Stimulated activated naive CD8-positive, alpha-beta T cell treated with anti-CD3 and anti-CD28 coated beads, Interleukin-15, amount 100 ng/mL, for 72 hours (primary cell): ENCODE measurements at places on chromosomes 2 and 18.

- no peak for DNase-seq
These were observed 147.1 kb downstream of the GALNT1 start for GRCh38 chr18:35728676-35729075.

- no peak for DNase-seq
These were observed 9.8 kb downstream of the POU3F3 start for GRCh38 chr2:104863468-104864279.

DNA sequence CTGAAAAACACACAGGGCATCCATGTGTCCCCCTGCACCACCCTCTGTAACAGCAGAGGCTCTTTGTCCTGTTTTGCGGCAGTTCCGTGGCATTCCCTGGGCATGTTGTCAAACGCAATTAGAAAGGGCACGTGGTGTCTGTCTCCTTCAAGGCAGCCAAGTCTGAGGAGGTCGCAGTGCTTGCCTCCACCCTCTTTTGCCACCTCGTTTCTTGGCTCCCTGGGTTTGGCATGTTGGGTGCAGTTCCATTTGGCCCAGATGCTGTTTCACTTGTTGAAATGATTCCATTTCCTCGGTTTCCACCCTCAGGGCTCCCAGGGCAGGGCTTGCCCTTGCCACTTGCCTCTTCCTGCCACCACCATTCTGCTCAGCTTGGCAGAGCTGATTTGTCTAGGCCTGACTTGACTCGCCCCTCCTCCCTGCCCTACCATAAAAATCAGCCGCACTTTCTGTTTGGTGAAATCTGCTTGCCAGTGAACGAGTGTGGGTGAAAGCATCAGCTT is 12.4 kb downstream of the CCL20 start:
- no peak for DNase-seq

DNA sequence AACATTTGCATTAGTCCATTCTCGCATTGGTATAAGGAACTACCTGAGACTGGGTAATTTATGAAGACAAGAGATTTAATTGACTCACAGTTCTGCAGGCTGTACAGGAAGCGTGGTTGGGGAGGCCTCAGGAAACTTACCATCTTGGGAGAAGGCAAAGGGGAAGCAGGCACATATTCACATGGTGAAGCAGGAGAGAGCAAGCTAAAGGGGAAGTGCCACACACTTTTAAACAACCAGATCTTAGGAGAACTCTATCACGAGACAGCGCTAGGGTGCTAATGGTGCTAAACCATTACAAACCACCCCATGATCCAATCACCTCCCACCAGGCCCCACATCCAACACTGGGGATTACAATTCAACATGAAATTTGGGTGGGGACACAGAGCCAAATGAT is 201.7 kb upstream of the MGAT5 start:
- DNase-seq: no peak

DNA sequence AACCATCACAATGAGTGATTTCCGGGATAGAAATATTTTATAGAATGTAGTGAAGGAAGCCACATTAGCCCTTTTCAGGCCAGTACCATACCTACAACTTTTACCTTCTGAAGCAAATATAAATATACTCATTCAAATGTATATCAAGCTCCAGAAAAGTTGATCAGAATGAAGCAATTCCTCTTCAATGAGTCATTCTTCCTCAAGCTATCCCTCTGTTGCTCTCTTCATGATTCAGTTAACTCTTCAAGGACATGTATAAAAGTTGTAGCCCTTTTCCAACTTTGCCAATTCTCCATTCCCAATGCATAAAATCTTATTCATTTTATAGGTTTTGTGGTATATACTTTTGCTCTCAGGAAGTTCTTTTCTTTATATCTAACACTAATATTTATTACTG is 242.1 kb upstream of the RGPD4 start:
- DNase-seq: no peak

- DNase-seq: no peak
These were observed 85.2 kb downstream of the SLC4A10 start for GRCh38 chr2:161709428-161709827.

GRCh38 chr2:59383473-59383872 is 1142.3 kb upstream of the FANCL start:
- DNase-seq: no peak

DNA sequence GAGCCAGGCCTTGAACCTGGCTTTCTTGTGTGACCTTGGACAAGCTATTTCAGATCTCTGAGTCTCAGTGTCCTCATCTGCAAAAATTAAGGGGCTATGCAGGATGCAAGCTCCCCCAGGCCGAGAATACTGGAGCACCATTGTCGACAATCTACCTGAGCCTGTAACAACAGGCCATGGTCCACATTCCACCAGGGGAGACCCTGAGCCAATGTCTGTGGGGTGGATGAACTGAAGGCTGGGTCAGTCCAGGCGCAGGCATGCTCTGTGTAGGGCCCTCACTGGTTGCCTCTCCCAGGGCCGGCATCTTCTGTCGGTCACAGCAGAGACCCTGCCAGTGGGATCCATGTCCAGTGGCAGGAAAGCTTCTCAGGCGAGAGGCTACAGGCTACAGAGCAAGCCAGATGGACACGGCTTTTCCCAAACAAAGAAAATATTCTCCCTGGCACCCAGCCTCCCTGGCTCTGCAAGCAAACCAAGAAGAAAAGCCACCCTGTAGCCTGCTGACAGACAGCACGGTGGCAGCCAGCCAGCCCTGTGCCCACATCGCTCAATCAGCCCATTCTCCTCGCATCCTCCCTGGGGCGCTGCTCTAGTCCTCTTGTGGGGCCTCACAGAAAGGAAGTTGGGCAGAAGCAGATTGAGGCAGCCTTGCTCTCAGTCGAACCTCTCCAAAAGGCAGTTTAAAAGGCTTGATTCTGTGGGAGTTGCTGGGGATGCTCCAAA is 48.7 kb upstream of the FZD7 start:
- no peak for DNase-seq

- no peak for DNase-seq
These were observed 30.9 kb downstream of the FAM171B start for GRCh38 chr2:186724736-186725135.

DNA sequence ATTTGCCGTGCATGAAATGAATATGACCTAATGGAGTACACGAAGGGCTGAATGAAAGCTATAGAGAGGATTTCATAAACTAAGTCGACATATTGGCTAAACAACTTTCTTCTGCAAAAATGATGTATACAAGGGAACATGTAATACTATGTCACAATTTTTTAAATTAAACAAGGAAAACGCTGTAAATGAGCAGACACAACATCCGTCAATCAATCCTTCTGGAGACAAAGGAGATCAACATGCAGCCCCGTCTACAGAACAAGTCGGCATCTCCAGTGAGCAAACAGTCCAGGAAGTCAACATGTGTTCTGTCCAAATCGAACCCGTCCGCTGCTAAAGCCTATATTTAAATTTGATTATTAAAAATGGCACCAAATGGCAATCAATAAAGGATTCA is 180.8 kb downstream of the TCF4 start:
- DNase-seq: no peak

- no peak for DNase-seq
These were observed 621.9 kb downstream of the XIRP2 start for GRCh38 chr2:167510071-167510759.

DNA sequence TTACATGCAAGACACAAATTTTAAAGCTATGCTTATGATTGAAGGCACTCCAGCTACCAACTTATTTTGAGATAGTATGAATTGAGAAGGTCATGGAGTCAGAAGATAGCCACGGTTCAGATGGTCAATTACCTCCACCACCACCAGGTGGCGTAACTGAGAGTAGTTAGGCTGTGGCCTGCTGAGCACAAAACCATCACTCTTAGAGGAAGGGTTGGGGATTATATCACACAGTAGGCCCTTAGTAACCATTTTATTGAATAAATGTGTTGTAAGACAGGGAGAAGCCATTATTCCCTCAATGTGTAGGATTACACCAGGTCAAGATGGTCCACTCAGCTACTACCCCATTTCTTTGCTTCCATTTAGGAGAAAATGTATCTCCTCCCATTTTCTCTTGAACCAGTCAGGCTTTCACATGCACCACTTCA is 18.8 kb downstream of the KLHL41 start:
- DNase-seq: peak; percentile 70

- DNase-seq: no peak
These were observed 5.0 kb upstream of the ALPK2 start for GRCh38 chr18:58633874-58634273.

DNA sequence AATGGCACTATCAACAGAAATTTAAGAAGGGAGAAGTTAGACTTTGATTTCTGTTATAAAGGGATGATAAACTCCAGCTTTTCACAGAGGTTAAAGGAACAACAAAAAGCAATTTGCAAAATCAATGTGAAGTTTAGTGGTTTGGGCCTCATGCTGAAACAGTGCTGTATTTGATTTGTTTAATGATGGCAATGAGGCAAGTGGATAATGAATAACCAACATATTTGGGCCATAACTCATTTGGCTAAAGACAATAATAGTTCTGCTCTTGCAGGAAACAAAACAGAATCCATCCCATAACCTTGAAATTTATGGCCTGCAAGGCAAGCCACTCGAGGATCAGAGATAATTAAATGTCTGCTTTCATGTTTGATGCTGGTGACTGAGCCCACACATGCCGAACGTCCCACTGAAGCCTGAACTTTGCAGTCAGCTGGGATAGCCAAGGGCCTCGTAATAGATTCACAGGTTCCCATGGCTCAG is 56.5 kb downstream of the TPGS2 start:
- no peak for DNase-seq

- no peak for DNase-seq
These were observed 134.2 kb downstream of the RAPGEF4 start for GRCh38 chr2:172869861-172870260.

DNA sequence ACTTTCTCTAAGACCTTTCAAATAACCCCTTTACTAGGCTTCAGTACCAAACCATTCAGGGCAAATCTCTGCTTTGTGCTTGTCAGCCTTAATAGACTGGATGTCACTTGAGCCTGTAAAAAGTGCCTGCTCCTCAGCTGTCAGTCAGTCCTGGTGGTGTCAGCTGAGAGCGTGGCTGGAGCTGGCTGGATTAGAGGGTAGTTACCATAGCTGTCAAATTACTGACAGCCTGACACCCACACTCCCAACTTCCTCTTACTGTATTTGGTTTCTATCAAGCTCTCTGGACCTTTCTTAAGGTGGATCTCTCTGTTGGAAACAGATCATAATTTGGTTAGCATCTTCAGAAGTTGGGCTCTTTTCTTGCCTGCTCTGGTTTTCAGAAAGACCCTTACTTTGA is 371.4 kb upstream of the ATP5MC3 start:
- DNase-seq: no peak

DNA sequence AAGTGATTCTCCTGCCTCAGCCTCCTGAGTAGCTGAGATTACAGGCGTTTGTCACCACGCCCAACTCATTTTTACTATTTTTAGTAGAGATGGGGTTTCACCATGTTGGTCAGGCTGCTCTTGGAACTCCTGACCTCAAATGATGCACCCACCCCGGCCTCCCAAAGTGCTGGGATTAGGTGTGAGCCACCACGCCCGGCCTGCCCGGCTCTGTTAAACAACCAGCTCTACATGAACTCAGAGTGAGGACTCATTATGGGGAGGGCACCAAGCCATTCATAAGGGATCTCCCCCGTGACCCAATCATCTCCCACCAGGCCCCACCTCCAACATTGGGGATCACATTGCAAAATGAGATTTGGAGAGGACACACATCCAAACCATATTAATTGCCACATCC is 8.8 kb downstream of the ATIC start:
- no peak for DNase-seq

GRCh38 chr18:71598374-71598773 is 945.8 kb downstream of the CBLN2 start:
- DNase-seq: no peak

DNA sequence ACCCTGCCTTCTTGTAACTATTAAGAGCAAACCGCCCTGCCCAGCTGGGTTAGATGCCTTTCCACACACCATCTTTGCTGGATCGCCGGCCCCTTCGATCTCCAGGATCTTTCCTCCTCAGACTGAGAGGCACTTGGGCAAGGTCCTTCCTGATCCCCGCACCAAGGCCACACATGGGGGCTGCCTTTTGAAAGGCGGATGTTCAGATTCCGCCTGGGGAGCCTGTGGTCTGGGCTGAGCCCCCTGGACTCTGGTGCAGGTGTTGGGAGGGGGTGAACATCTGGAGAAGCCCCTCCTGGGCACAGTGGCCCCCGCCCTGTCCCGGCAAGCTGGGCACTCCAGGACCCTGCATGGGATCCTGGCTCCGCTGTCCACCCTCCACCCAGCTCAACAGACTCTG is 135.4 kb upstream of the HDAC4 start:
- no peak for DNase-seq

- no peak for DNase-seq
These were observed 86.5 kb upstream of the SLC14A2 start for GRCh38 chr18:45528712-45529336.

DNA sequence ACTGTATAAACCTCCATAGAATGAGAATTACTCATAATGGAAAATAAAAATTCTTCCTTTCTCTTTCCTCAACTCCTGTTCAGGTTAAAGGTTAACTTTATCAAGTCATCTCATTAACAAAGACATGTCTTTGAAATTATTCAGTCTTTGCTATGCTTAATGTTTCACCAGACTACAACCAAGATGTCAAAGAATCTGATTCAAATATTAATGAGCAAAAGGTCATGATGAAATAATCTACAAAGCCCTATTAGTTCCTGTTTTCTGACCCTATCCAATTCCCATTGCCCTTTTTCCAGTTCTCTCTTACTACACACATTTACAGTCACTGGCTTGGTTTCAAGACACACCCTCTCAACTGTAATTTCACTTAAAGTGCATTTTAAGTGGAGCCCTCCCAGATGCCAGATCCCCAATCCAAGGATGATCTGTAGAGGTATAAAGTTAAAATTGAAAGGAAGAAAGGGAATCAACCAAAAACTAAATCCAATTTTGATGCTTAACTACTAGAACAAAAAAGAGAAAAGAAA is 246.9 kb upstream of the CYP26B1 start:
- DNase-seq: no peak

DNA sequence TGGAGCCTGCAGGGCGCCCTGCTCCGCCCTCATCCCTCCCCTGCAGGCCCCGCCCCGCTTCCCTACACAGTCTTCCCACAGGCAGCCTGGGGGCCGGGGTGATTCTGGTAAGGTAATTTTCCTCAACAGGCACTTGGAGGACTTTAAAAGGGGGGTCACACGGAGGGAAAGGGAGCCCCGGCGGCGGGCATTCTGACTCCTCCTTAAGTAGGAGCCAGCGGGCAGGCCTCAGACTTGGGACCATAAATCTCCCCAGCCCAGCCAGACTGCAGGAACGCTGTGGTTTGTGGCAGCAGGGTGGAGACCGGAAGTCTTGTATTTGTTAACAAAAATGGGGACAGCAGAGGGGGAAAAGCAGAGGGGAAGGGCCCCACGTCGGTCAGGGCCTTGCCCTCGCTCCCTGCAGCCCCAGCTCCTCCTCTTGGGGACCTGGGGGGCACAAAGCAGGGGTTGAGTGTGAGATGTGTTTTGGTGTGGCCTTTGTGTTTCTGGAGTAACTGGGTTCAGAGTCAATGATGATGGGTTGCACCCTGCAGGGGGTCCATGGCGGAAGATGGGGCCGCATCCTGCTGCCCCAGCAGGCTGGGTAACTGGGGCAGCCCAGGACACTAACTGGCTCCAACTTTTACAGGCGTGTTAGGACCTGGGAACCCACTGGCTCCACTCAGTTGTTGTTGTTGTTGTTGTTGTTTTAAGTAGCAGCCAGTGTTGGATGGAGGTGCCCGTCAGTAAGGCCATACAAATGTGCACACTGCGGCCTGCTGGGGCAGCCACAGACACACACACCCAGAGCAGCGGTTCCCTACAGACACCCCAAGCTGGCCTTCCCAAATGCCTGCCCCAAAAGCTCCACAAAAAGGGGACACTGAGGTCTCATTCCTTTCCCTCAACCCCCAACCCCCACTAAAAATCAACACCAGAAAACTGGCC is 27.7 kb downstream of the SMAD7 start:
- no peak for DNase-seq

- no peak for DNase-seq
These were observed 1.6 kb upstream of the MARCHF7 start for GRCh38 chr2:159710601-159711180.

- DNase-seq: no peak
These were observed 99.8 kb downstream of the TDRD15 start for GRCh38 chr2:21223618-21224017.
